ENCODE measurements at places on chromosomes 3 and 15.

- DNase-seq = no peak
Observed at GRCh38 chr15:101069654-101069973, 150.5 kb downstream of the LRRK1 start.

DNA sequence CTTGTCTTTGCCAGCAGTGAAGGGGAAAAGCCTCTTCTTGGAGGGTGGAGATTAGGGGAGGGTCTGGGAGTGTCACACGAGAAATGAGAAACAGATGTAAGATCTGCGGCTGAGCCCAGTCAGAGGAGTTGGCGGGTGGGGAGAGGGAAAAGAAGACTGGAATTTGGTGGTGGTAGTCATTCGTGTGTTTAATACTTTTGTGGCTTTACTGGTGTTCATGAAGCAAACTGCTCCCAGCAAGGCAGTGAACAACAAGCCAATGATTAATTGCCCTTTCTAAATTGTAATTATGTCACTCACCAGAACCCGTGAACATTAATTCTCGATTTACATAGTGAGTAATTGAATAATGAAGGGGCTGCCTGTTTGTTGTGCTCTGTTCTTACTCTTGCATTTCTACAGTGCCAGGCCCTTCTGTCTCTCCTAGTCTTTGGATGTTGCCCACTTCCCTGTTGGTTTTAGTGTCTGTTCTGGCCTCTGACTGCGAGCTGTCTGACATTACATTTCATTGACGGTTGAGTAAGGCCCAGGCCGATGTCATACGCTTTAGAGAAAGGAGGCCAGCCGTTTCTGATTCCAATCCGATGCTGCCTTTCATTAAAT is 78.0 kb downstream of the CHCHD6 start:
- DNase-seq = peak; percentile 71

DNA sequence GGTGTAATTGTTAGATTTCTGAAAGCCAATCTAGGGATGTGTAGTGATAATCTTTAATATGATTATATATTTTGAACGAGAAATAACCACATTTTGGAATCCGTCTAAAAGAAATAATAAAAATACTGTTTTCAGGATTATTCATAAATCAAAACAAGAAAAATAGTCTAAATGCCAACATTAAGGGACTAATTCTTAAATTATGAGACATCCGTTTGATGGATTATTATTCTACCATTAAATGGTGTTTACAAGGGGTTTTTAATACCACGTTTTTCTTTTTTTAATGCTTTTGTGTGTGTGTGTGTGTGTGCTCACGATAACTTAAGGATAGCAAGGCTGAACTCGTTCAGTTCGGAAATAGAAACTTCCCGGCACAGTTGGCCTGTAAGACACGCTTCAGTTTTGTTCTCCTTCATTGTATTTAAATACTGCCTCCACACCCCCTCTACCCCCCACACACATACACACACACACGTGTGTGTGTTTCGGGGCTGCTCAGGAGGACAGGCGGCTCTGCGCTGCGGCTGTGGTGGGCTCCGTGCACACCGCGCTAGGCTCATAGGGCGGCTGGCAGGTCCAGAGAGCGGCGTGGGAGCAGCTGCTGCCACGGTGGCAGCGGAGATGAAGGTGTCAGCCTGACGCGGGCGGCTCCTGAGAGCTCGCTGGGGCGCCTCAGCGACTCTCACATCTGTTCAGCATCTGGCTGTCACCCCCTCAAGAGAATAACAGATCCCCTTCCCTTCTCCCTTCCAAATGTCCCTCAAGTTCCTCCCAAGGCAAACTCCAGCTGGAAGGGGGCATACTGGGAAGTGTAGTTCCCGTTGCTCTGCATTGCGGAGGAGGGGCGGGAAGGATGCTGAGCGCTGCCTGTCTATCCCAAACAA is 23.0 kb upstream of the ANP32A start:
- peak; percentile 5 for DNase-seq

DNA sequence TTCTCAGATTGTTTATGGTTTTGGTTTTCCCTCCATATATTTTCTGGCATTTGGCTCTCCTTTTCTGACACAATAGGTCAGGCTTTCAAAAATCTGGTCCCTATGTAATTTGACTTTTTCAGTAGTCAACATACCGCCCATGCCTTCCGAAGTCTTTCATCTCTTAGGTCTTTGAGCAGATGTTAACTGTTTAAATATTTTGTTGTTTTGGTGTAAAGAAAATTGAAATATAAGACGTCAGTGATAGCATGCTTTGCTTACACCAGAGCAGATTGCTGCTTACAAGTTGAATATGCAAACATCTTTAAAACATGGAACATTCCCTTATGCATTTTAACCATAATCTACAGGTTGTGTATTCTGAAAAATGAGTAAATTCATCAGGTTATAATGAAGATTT is 233.0 kb downstream of the PTPRG start:
- no peak for DNase-seq

- no peak for DNase-seq
Observed at GRCh38 chr3:77427528-77427927, 387.6 kb downstream of the ROBO2 start.

DNA sequence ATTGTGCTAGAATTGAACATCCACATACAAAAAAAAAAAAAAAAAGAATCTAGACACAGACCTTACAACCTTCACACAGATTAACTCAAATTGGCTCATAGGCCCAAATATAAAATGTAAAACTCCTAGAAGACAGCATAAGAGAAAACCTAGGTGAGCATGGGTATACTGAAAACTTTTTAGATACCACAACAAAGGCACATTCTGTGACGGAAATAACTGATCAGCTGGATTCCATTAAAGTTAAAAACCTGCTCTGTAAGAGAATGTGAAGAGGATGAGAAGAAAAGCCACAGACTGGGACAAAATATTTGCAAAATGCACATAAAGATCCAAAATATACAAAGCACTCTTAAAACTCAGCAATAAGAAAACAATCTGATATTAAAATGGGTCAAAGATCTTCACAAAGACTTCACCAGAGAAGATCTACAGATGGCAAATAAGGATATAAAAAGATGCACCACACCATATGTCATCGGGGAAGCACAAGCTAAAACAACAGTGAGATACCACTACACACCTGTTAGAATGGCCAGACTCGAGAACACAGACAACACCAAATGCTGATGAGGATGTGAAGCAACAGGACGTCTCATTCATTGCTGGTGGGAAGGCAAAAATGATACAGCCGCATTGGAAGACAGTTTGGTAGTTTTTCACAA is 167.9 kb downstream of the PDE8A start:
- DNase-seq = no peak
